ENCODE measurements at places on chromosomes 6 and 20. TPM values are rescaled to one million over a fixed set of nuclear protein-coding genes. Genes with fewer than 3 reads are reported as not detected.

Gene RIPPLY2
- not detected for total RNA-seq

Gene SYCP2
- 68.7 TPM for total RNA-seq

DNA sequence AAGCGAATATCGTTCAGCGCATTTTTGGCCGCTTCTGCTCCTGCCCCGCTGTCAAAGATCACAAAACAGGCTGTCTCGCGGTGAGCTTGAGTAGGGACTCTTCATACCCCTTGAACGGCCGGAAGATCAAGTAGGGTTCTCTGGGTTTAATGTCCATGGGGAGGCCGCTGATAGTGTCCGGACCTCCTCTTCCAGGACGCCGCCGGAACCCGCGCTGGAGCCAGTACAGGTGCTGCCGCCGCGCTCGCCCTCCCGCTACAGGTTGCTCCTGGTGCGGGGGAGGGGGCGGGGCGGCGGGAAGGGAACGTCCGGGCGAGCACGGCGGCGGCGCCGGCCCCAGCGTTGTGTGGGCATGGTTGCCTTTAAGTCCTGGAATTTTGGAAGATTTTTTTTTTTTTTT, 67.4 kb downstream of the KHDC1L start:
- no peaks in the 10 kb centered on the region for H3K4me1 ChIP-seq
- no peak overlapping the region for H3K4me3 ChIP-seq
- no peak overlapping the region for H3K27ac ChIP-seq

GRCh38 chr20:51338692-51339440, 203.7 kb downstream of the NFATC2 start:
- no peak for DNase-seq
- no peaks in the 10 kb centered on the region for H3K27me3 ChIP-seq
- H3K36me3 ChIP-seq, result no peaks in the 10 kb centered on the region
- H3K4me3 ChIP-seq, result no peak overlapping the region

DNA sequence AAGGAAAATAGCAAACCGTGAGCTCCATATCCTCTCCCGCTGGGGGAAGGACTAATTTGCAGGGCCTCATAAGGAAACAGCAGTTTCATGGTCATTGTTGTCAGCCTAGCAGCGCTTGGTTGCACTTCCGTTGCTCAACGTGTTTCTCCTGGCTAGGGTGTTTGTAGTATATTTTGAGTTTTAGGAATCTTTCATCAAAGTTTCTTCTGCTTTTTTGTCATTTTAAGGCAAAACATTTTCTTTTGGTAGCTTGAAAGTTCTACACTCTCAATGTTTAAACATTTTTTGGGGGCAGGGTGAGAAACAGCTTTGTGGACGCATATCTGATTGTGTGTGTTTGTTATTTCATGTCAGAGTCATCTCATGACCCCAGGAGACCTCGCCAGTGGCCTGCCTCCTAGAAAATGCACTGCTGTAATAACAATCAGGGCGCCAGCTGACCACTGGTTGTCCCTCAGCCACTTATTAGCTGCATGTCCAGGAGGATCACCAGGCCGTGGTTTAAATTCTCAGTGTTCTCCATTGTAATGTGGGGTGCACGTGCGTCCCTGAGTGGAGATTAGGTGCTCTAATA, 20.6 kb downstream of the JARID2 start:
- no peak for DNase-seq
- no peak overlapping the region for H3K27ac ChIP-seq
- no peak overlapping the region for H3K4me3 ChIP-seq
- H3K36me3 ChIP-seq, result no peaks in the 10 kb centered on the region
- no peaks in the 10 kb centered on the region for H3K27me3 ChIP-seq
- H3K4me1 ChIP-seq, result peaks cover 8% of the 10 kb centered on the region

GRCh38 chr6:84897988-84898594, 133.7 kb upstream of the TBX18 start:
- no peaks in the 10 kb centered on the region for H3K4me1 ChIP-seq
- no peaks in the 10 kb centered on the region for H3K36me3 ChIP-seq
- DNase-seq, result no peak
- no peaks in the 10 kb centered on the region for H3K27me3 ChIP-seq
- no peak overlapping the region for H3K4me3 ChIP-seq
- no peak overlapping the region for H3K27ac ChIP-seq

GRCh38 chr20:61882716-61883615, 182.7 kb downstream of the TAF4 start:
- no peak for DNase-seq
- H3K36me3 ChIP-seq, result no peaks in the 10 kb centered on the region
- H3K27me3 ChIP-seq, result peaks cover 15% of the 10 kb centered on the region
- H3K4me3 ChIP-seq, result no peak overlapping the region

DNA sequence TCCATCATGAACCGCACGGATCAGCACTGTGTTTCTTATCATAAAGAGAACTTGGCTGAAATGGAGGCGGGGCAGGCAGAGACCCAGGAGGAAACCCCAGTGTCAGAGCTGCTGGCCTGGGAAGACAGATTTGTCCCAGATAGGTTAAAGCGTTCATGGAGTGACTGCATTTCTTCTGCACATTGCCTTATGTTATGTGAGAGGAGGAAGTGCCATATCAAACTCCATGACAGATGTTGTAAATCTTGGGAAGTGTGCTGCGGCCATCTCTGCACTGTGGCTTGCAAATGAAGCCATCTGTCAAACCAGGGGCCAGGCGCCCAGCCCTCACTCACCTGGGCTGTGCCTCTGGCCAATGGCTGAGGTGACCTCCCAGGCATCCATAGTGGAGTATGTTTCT, 163.0 kb downstream of the SLC24A3 start:
- H3K36me3 ChIP-seq, result no peaks in the 10 kb centered on the region
- no peak for DNase-seq
- no peak overlapping the region for H3K27ac ChIP-seq
- no peaks in the 10 kb centered on the region for H3K4me1 ChIP-seq

Data from Caco-2 (cell line).